Muscle of leg (tissue), 16 donors: ENCODE measurements at places on chromosomes 5 and 9. TPM values are rescaled to one million over a fixed set of nuclear protein-coding genes. Genes with fewer than 3 reads are reported as not detected.

The CD274 gene
- 0.62 TPM for total RNA-seq

The DBH gene
- total RNA-seq = not detected

The LHX3 gene
- total RNA-seq = not detected

The FREM1 gene
- 23.2 TPM for total RNA-seq

The IFNA17 gene
- not detected for total RNA-seq

The ZNF883 gene
- 4.6 TPM for total RNA-seq

The TPRN gene
- total RNA-seq = 4.6 TPM

DNA sequence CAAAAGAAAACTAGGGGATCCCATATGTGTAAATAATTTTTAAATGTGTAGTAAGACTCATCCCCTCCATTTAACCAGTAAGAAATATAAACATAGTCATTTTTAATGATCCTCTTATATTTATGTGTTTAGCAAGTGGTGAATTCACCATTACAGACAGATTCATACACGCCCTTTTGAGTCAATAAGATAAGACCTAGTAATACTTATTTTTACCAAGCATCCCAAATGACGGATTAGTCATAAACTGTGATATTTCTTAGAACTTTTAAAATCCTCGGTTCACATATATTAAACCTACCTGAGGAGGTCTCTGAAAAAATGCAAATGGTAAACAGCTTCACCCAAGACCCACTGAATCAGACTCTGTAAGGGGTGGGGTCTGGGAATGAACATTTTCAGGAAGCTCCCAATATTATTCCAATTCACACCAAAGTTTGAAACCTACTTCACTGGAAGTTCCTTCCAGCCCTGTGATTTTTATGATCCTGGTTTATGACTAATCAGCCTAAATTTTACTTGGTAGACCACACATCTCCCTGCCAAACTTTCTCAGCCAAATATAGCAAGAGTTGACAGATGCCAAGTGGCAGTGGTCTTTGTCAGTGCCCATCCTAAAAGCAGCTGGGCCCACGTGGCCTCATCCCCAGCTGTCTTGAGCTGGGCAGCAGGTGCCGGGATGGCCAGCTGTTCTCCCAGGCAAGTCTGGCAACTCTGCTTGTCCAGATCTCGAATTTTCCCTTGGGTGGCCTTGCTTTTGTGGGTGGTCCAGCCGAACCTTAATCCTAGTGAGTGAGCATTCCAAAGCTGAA lies 559.0 kb upstream of the RGMB start:
- DNase-seq = peak; percentile 91

DNA sequence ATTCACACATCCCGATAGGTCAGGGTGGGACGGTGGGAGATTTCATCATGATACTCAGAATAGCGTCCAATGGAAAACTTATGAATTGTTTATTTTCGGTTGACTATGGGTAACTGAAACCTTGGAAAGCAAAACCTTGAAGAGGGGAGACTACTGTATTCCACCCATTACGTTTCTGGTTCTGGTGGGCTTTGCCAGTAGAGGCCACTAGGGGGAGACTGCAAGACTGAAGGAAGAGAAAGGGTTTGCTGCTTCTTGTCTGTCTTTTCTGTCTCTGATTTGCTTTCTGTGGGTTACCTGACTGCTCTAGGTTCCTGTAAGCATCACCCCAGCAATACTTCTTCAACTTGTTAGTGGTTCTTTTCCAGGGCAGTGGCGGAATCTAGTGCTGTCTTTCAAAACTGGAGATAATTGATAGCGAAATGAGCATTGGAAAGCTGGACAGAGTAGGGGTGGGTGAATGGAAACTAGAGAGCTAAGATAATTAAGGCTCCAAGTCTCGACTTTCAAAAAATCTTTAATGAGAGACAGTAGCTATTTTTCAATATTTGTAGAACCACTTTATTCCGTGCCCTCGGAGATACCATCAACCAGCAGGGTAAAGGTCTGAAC lies 27.0 kb downstream of the GRIN3A start:
- DNase-seq = no peak

DNA sequence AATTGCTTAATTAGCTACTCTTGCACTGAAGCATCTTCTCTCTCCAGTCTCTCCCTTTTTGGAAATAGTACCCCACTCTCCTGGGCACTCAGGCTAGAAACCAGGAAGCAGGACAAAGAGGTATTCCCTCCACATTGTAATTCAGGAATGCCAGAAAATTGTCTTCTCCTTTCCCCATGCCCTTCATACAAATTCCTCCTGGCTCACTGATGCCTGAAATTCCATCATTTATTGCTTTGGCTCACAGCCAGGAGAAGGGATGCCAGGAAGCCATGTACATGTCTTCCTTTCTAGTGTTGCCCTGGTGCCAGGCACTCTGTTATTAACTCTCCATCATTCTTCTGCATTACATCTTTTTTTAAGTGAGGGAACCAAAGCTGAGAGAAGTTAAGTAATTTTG lies 716.5 kb upstream of the C9orf72 start:
- DNase-seq = no peak

GRCh38 chr5:177355868-177356168 lies 1.9 kb upstream of the RGS14 start:
- no peak for DNase-seq

DNA sequence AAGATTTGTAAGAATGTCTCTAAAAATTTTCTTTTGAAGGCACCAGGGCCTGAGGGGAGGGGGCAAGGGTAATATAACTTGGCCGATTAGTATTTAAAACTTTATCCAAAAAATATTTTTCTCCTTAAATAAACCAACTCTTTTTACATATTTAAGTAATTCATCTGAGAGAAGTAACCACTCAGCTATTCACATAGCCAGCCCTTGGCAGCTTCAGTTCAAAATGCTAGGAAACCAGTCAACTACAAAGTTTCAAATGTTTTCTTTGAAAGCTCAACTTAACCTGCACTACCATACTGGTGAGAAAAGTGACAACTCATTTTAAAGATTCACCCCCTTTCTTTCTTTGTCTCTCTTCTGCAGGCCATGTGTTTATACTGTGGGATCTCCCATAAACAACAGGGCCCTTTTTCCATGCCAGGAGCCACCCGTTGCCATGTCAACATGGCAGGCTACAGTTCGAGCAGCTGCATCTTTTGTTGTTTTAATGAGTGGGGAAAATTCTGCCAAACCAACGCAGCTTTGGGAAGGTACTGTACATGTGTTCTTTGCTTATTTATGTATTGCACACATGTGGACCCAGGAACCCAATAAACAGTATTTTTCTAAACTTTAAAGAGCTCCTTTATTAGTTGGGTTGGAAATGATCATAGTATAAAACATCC lies 46.3 kb downstream of the AOPEP start:
- peak; percentile 87 for DNase-seq

DNA sequence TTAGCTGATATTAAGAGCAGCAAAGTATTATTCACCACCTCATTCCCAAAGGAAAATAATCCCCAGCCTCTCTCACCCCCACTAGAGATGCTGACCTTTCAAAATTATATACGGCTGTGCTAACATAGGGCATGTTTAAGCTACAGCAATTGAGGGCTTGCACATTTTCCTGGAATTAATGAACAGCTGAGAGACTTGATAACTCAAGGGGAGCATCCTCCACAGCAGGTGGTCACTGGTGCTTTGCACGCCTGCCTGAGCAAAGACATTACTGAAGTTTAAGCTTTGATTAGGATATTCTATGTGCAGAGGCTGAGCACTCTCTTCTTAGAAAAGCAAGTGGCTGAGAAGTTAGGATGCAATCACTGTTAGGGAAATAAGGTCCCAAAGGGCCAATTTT lies 230.9 kb downstream of the FAM114A2 start:
- DNase-seq = no peak

DNA sequence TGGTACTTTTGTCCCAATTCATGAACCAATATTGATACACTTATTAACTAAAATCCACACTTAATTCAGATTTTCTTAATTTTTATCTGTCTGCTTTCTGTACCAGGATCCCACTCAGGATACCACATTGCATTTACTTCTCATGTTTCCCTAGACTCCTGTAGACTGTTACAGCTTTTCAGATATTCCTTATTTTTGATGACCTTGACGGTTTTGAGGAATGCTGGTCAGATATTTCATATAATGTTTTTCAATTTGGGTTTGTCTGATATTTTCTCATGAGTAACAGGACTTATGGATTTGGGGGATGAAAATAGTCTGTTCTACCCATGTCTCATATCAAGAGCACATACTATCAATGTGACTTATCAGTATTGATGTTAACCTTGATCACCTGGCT lies 37.4 kb downstream of the PLPPR1 start:
- no peak for DNase-seq

GRCh38 chr9:131422241-131422792 lies 28.4 kb downstream of the PRRC2B start:
- DNase-seq = no peak

- peak; percentile 3 for DNase-seq
Measured at GRCh38 chr5:101728933-101729332, 567.2 kb downstream of the SLCO4C1 start.

- DNase-seq = peak; percentile 86
Measured at GRCh38 chr9:33189331-33189791, 22.2 kb upstream of the B4GALT1 start.

DNA sequence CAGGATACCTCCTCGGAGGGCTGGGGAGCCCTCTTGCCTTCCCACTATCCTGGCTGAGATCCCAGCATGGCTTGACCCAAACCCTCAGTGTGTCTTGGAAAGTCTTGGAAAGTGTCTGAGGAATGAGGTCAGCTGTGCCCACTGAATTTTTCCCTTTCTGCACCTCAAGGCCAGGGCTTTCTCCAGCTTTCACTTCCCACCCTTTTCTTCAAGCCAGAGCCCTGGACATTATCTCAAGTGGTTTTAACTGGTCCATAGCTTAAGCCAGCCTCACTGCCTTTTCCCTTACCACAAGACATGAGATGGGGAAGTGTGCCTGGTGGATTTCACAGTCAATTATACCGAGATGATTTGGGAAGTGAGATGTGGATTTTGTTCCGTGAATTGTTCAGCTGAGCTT lies 35.7 kb upstream of the LHX2 start:
- no peak for DNase-seq
